AML-193 (cell line): ENCODE measurements at places on chromosomes 1 and 21.

DNA sequence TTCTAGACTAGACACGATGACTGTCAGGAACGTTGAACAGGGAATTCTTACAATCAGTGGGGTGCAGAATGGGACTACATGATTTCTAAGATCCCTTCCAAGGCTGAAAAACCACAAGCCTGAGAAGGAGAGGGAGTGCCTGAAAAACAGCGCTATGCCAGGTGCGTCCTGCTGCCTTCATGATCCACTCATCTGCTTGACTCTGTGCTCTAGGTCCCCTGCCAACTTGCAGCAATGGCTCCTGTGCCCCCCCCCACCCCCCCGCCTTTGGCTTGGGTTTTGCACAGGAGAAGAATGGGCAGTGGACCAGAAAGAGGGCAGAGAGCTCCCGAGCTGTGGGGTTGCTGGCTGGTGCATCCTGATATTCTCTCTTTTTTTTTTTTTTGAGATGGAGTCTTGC lies 5.9 kb downstream of the SLC2A7 start:
- no peak for DNase-seq

- DNase-seq, result no peak
Observed at GRCh38 chr1:19974822-19975416, 4.5 kb downstream of the PLA2G2A start.

DNA sequence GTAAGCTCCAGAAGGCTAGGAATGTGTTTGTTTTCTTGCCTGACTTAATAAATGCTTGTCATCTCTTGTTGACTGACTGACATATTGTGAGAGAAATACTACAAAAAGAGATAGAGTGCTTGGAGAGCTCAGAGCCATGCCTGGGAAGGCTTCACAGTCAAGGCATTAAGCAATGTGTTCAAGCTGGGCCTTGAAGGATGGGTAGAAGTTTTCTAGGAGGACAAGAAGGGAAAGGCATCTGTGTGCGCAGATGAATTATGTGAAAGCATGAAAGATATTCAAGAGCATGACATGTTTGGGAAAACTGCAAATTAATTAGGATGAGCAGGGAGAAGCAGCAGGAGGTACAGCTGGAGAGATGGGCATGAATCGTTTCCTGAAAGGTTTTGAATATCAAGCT lies 5.6 kb downstream of the SLAMF8 start:
- no peak for DNase-seq

- no peak for DNase-seq
Observed at GRCh38 chr1:32709476-32709875, 6.9 kb upstream of the SYNC start.

- no peak for DNase-seq
Observed at GRCh38 chr1:213908521-213908920, 79.3 kb upstream of the PROX1 start.

- DNase-seq, result peak; percentile 41
Observed at GRCh38 chr1:222618001-222618879, at the start of gene MIA3. Gene MIA3 (plus strand): TSS chr1:222618097. CDS start chr1:222618111, 14 bp downstream.

DNA sequence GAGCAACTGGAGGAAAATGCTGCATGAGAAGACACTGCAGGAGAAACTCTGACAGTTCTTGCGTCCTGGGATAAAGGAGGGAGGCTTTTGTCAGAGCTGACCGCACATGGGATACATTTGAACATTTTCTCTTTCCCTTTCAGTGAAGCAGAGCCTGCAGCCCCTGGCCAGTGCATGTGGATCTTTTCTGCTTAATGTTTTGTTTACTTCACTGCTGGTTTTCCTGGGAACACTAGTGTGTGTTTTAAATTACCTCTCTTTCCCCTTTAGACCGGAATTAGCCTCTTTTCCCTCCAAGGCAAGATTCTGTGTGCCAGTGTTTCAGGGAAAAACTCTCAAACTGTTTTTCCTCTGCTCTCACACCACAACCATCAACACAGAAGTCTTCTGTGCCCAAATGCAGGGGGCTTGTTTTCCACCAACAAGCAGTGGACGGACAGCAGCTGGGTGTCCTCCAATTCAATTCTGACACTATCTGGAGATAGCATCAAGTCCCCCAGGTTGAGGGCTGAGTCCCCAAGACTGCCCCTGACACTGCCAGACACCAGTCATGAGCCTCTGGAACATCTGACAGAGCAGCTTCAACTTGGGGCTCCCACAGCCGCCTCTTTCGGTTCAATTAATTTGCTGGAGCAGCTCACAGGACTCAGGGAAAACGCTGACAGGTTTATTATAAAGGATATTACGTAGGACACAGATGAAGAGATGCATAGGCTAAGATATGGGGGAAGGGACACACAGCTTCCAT lies 136.2 kb downstream of the RHOU start:
- no peak for DNase-seq

- DNase-seq, result no peak
Observed at GRCh38 chr1:151343587-151343986, 3.5 kb downstream of the RFX5 start.

- no peak for DNase-seq
Observed at GRCh38 chr1:243917863-243918565, 68.0 kb upstream of the AKT3 start.
